Naive thymus-derived CD4-positive, alpha-beta T cell (primary cell): ENCODE measurements at places on chromosomes 3 and 15. TPM values are rescaled to one million over a fixed set of nuclear protein-coding genes. Genes with fewer than 3 reads are reported as not detected.

ERC2 gene
- not detected for total RNA-seq

ISL2 gene
- total RNA-seq = 0.27 TPM

SLTM gene
- total RNA-seq = 166 TPM

DNA sequence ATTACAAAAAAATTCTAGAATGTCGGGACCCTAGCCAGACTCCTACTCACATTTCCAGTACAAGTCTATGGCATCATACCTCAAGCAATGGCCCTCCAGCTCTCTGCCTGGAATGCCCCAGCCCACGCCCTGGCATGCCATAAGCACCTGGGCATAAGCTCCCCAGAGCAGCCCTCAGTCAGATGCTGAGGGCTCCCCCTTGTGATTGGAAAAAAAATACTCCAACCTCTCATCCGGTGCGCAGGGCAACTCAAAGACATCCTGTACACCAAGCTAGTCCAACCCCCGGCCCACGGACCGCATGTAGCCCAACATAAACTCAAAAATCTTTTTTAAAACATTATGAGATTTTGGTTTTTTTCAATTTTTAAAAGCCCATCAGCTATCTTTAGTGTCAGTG lies 115.4 kb downstream of the NEK10 start:
- no peaks in the 10 kb centered on the region for H3K27me3 ChIP-seq
- no peaks in the 10 kb centered on the region for H3K36me3 ChIP-seq
- no peak overlapping the region for H3K27ac ChIP-seq

DNA sequence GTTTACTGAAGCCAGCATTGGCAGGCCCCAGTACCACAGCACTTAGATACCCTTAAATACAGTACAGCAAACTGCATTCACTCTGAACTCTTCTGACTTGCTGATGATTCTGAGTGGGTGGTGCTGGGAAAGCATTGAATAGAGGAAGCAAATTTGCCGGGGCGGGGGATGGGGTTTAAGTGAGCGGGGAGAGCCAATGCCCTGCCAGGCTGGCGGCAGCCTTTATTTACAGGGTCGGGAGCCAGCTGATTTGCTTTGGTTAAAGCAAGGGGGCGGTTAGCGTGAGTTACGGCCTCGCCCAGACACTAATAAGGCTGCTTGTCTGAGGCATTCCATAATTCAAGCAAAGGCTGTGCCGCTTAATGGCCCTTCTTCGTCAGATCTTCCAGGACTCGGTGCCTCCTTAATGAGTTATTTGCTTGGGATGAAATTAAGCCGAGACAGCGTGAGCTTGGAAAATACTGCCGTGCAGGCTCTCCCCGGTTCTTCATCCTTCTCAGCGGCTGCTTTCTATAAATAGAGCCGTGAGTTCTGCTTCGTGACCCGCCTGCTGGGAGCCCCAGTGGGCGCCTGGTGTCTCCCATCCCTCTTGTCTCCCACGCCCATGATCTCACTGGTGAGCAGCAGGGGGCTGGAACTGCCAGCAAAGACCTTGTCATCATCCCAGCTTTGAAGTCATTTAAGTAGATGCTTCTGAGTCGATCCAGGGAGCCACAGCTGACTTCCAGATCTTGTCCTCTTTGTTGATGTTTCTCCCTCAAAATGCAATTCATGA lies 25.8 kb downstream of the SPSB4 start:
- H3K4me1 ChIP-seq = no peaks in the 10 kb centered on the region
- no peaks in the 10 kb centered on the region for H3K27me3 ChIP-seq
- no peaks in the 10 kb centered on the region for H3K36me3 ChIP-seq
- peak overlapping the region; percentile 40 for H3K4me3 ChIP-seq

DNA sequence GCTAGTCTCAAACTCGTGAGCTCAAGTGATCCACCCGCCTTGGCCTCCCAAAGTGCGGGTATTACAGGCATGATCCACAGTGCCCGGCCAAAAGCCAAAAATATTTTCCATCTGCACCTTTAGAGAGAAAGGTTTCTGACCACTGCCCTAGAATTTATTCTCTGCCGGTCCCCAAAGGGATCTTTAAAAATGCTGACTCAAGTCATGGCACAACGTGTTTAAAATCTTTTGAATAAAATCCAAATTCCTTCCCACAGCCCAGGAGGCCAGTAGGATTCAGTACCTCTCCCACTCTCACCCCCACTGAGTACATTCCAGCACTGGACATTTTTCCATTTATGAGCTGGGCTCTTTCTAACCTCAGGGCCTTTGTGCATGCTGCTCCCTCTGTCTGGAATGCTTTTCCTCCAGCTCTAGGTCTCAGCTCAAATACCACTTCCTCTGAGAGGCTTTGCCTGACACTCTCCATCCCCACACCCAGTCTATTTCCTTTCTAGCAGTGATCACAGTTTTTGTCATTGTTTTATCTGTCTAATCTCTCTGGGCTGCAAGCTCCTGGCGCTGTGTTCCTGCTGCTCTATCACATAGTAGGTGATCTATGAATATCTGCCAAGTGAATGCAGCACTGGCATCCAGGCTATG lies 502.9 kb downstream of the SHQ1 start:
- H3K27me3 ChIP-seq = no peaks in the 10 kb centered on the region
- peak; percentile 40 for DNase-seq
- no peaks in the 10 kb centered on the region for H3K36me3 ChIP-seq

DNA sequence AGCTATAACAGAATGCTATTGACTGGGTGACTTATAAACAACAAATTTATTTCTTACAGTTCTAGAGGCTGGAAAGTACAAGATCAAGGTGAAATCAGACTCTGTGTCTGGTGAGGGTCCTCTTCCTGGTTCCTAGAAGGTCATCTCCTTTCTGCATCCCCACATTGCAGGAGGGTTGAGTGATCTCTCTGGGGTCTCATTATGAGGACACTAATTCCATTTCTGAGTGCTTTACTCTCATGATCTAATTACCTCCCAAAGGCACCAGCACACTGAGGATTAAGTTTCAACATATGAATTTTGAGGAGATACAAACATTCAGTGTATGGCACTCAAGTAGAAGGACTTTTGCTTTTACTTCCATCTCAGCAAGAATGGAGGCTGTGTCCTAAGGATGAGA lies 534.1 kb upstream of the KCNMB2 start:
- peak overlapping the region; percentile 55 for H3K27ac ChIP-seq
- H3K27me3 ChIP-seq = no peaks in the 10 kb centered on the region
- peak overlapping the region; percentile 0 for H3K4me3 ChIP-seq
- no peaks in the 10 kb centered on the region for H3K36me3 ChIP-seq
- no peak for DNase-seq

GRCh38 chr3:155743606-155744005 lies 1.3 kb downstream of the PLCH1 start:
- peaks cover 11% of the 10 kb centered on the region for H3K27me3 ChIP-seq
- H3K27ac ChIP-seq = peak overlapping the region; percentile 37
- H3K36me3 ChIP-seq = no peaks in the 10 kb centered on the region
- peaks cover 13% of the 10 kb centered on the region for H3K4me1 ChIP-seq
- H3K4me3 ChIP-seq = peak overlapping the region; percentile 80

- H3K4me1 ChIP-seq = no peaks in the 10 kb centered on the region
- DNase-seq = no peak
- no peak overlapping the region for H3K4me3 ChIP-seq
Observed at GRCh38 chr15:98996624-98997023, 11.0 kb downstream of the PGPEP1L start.
